Left ventricle myocardium inferior (tissue), 1 donor: ENCODE measurements at places on chromosomes 11 and 22. TPM values are rescaled to one million over a fixed set of nuclear protein-coding genes. Genes with fewer than 3 reads are reported as not detected.

DNA sequence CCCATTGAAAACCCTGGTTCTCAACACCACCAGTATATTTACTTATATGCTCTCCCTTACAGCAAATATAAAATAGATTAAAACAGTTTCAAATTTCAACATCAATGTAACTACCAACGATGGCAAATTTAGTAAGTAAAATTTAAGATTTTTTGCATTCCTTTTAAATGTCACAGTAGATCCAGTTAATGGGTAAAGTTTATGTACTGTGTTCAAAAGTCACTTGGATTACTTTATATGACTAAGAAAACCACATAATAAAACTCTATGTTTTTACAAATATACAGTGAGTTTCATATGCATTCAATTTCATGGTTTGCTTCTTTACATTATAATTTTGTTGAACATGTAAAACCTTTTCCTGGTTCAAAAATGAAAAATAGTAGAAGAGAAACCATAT is 364.6 kb downstream of the AASDHPPT start:
- no peak overlapping the region for H3K27ac ChIP-seq
- H3K36me3 ChIP-seq: no peaks in the 10 kb centered on the region
- H3K4me3 ChIP-seq: no peak overlapping the region
- no peaks in the 10 kb centered on the region for H3K27me3 ChIP-seq

GRCh38 chr11:17014833-17015626 is 816 bp upstream of the PLEKHA7 start:
- DNase-seq: no peak
- H3K36me3 ChIP-seq: no peaks in the 10 kb centered on the region
- no peak overlapping the region for H3K27ac ChIP-seq
- H3K4me1 ChIP-seq: peaks cover 20% of the 10 kb centered on the region
- peaks cover 21% of the 10 kb centered on the region for H3K27me3 ChIP-seq

DNA sequence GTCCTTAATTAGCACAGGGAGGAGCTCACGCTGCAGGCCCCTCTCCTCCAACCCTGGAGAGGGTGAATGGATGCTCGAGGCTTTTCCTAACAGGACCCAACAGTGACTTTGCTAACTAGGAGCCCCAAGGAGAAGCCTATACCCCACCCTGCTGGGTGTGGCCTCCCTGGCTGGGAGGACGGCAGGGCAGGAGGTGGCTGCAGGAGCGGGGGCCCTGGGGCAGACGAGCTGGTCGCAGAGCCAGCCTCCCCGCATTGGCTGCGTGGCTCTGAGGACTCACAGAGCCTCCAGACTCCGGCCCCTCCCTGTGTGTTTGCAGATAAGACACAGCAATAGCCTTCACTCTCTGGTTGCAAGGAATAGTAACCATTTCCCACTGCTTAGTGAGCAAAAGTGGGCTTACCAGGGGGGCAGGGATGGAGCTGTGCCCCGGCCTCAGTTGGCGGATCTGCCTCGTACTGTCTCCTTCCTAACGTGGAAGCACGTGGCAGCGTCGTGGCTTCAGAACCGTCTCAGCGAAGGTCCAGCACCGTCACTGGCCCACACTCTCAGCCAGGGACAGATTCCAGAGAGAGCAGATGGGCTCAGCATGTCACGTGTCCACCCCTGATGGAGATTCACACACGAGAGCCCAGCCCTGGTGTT is 1087.5 kb downstream of the BRD1 start:
- H3K36me3 ChIP-seq: no peaks in the 10 kb centered on the region
- DNase-seq: no peak
- H3K4me3 ChIP-seq: no peak overlapping the region
- peaks cover 22% of the 10 kb centered on the region for H3K27me3 ChIP-seq
- H3K27ac ChIP-seq: no peak overlapping the region

GRCh38 chr11:132475026-132475425 is 1057.3 kb downstream of the OPCML start:
- H3K4me1 ChIP-seq: no peaks in the 10 kb centered on the region
- DNase-seq: no peak
- no peaks in the 10 kb centered on the region for H3K36me3 ChIP-seq
- peaks cover 29% of the 10 kb centered on the region for H3K27me3 ChIP-seq
- no peak overlapping the region for H3K27ac ChIP-seq

DNA sequence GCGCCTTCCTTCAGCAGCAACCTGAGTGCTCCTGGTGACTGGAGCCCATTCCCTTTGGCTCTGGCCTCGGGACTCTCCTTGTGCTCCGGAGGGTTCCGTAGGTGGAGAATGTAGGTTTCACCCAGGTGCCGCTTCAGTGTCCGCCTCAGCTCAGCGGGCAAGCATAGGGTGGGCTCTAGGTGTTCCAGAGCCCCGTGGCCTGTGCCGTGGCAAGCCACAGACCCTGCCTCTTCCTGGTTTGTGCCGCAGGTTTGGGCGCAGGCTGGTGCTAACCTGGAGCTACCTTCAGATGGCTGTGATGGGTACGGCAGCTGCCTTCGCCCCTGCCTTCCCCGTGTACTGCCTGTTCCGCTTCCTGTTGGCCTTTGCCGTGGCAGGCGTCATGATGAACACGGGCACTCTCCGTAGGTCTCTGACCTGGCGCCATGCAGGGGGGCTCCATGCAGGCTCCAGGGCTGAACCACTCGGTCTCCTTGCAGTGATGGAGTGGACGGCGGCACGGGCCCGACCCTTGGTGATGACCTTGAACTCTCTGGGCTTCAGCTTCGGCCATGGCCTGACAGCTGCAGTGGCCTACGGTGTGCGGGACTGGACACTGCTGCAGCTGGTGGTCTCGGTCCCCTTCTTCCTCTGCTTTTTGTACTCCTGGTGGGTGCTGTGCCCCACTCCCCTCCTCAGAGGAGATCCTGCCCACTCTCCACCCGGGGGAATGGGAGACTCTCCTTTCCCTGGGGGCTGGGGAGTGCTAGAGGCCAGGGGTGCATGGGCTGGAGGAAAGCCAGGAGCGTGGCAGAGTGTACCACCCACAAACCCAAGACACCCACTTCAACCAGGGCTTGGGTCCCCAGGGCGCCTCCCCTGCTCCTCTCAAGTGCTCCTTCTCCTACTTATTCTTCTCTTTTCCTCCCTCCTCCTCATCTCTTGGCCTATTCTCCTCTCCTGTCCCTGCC is 2.4 kb downstream of the SLC22A12 start:
- H3K4me3 ChIP-seq: no peak overlapping the region
- no peak overlapping the region for H3K27ac ChIP-seq
- no peaks in the 10 kb centered on the region for H3K4me1 ChIP-seq
- peaks cover 36% of the 10 kb centered on the region for H3K27me3 ChIP-seq
- no peaks in the 10 kb centered on the region for H3K36me3 ChIP-seq

- no peak overlapping the region for H3K27ac ChIP-seq
- H3K27me3 ChIP-seq: peaks cover 23% of the 10 kb centered on the region
- no peak for DNase-seq
These were observed 44.3 kb downstream of the RASSF10 start for GRCh38 chr11:13053255-13053917.

DNA sequence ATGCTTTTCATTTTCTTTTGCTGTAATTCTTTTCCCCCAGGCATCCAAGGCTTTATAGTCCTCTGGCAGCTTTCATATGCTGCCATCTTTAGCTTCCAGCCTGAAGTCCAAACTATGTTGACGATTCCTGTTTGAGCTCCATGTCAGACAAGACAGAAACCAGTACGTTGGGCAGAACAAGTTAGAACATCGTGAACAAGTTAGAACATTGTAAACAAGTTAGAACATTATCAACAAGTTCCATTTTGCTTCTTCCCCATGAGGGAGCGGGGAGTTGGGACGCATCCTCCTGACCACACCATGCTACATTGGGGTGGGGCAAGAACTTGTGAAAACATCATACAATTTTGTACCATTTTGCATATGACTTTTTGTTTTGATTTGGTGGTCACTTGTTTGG is 23.9 kb downstream of the GLB1L2 start:
- no peaks in the 10 kb centered on the region for H3K4me1 ChIP-seq
- H3K27me3 ChIP-seq: peaks cover 68% of the 10 kb centered on the region
- no peaks in the 10 kb centered on the region for H3K36me3 ChIP-seq
- no peak overlapping the region for H3K4me3 ChIP-seq
- no peak overlapping the region for H3K27ac ChIP-seq

GRCh38 chr11:86816251-86816726 is 15.9 kb downstream of the PRSS23 start:
- no peak overlapping the region for H3K27ac ChIP-seq
- H3K27me3 ChIP-seq: no peaks in the 10 kb centered on the region
- no peak for DNase-seq

DNA sequence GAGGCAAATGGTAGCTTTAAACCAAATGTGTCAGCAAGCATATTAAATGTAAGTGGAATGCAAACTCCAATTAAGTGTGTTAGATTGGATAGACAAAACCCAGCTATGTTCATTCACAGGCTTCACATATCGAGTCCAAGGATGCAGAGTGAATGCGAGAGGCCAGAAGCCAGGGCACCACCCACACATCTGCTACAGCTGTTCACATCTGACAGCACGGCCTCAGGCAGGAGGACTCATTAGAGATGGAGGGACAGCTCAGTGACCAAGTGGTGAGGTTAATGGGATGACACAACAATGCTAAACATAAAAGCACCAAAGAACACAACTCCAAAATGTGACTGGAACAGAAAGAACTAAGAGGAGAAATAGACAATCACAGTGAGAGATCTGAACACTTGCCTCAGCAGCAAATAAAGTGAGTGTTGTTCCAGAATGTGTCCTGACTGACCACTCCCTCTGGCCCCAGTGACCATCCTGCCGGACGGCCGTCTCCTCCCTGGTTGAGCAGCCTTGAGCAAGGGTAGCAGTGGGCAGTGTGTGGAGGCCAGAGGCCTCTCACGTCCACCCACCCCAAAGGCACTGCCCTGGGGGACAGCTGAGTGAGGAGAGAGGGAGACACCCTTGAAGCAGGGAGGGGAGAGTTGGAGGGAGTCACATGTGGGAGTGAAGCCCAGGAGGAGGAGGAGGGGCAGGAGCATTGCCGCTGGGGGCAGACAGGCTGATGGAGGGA is 23.8 kb downstream of the ALG12 start:
- no peaks in the 10 kb centered on the region for H3K27me3 ChIP-seq
- peaks cover 32% of the 10 kb centered on the region for H3K36me3 ChIP-seq
- H3K4me1 ChIP-seq: peaks cover 20% of the 10 kb centered on the region
- H3K27ac ChIP-seq: no peak overlapping the region

GRCh38 chr11:62400760-62401159 is 18.1 kb upstream of the SCGB1A1 start:
- no peaks in the 10 kb centered on the region for H3K27me3 ChIP-seq
- peaks cover 66% of the 10 kb centered on the region for H3K4me1 ChIP-seq
- H3K27ac ChIP-seq: peak overlapping the region; percentile 74
- peak; percentile 85 for DNase-seq
- H3K4me3 ChIP-seq: no peak overlapping the region

DNA sequence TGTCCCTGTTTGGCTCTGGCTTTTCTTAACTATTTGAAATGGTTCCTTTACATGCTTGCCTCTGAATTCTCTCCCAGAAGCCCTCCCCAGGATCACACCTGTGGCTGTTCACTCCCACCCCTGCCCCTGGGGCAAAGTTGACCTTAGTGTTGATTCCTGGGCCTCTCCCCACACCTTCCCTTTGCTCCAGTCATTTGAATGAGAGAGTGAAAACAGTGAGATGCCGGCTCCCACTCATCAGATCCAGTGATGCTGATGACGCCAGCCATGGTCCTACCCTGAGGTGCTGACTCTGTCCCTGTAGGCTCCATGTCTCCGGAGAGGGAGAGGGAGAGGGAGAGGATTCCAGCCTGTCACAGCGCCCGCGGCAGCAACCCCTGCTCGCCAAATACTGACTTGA is 40.7 kb downstream of the LRP5 start:
- H3K36me3 ChIP-seq: peaks cover 11% of the 10 kb centered on the region
- no peaks in the 10 kb centered on the region for H3K27me3 ChIP-seq
- DNase-seq: no peak
- peaks cover 78% of the 10 kb centered on the region for H3K4me1 ChIP-seq

- no peaks in the 10 kb centered on the region for H3K36me3 ChIP-seq
- no peaks in the 10 kb centered on the region for H3K4me1 ChIP-seq
- peaks cover 65% of the 10 kb centered on the region for H3K27me3 ChIP-seq
- no peak overlapping the region for H3K27ac ChIP-seq
These were observed 31.0 kb upstream of the ISX start for GRCh38 chr22:35034963-35035362.

- no peaks in the 10 kb centered on the region for H3K27me3 ChIP-seq
- no peaks in the 10 kb centered on the region for H3K36me3 ChIP-seq
- H3K27ac ChIP-seq: no peak overlapping the region
- H3K4me3 ChIP-seq: no peak overlapping the region
- H3K4me1 ChIP-seq: no peaks in the 10 kb centered on the region
- DNase-seq: no peak
These were observed 15.2 kb upstream of the OR52K2 start for GRCh38 chr11:4433856-4434255.

DNA sequence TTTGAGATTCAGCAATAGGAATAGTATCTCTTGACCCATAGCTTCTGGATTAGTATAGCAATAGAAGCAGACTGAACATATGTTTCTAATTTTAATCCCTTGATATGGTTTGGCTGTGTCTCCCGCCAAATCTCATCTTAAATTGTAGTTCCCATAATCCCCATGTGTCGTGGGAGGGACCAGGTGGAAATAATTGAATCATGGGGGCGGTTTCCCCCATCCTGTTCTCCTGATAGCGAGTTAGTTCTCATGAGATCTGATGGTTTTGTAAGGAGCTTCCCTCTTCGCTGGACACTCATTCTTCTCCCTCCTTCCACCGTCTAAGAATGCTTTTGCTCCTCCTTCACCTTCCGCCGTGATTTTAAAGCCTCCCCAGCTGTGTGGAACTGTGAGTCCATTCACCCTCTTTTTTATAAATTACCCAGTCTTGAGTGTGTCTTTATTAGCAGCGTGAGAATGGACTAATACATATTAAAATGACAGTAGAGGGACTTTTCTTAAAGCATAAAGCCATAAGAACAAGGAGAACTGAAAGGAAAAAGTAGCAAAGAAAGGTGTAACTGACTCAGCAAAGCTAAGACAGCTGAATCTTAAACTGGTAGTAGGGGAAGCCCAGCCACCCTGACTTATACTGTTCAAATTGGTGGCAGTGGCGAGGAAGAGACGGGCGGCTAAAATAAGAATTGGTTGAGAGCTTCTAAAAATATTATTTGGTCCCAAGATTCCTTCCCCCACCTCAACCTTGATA is 20.3 kb upstream of the SLN start:
- H3K36me3 ChIP-seq: no peaks in the 10 kb centered on the region
- no peak overlapping the region for H3K4me3 ChIP-seq
- DNase-seq: no peak
- no peaks in the 10 kb centered on the region for H3K4me1 ChIP-seq
- peaks cover 6% of the 10 kb centered on the region for H3K27me3 ChIP-seq

DNA sequence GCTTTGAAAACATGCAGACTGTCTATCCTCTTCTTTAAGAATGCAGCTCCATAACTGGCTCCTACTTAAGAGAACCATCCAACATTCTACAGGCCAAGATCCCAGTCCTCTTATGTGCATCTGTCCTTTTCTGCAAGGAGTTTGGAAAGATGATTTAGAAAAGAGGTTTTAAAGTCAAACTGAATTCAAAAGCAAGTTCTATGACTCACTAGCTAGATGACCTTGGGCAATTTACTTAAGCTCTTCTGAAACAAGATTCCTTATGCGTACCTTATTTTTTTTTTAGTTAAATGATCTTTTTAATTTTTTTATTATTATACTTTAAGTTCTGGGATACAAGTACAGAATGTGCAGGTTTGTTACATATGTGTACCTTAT is 29.2 kb downstream of the GUCY1A2 start:
- H3K36me3 ChIP-seq: no peaks in the 10 kb centered on the region
- no peaks in the 10 kb centered on the region for H3K27me3 ChIP-seq
- H3K4me1 ChIP-seq: peaks cover 37% of the 10 kb centered on the region
- H3K4me3 ChIP-seq: no peak overlapping the region
- DNase-seq: no peak

XKR3 gene
- total RNA-seq: not detected

ZDHHC8 gene
- total RNA-seq: 42.4 TPM

GRM5 gene
- total RNA-seq: not detected

UQCR10 gene
- 403 TPM for total RNA-seq

KRTAP5-11 gene
- not detected for total RNA-seq

CASP5 gene
- total RNA-seq: not detected

FLRT1 gene
- total RNA-seq: 0.44 TPM

CNTF gene
- 0.93 TPM for total RNA-seq
